ENCODE measurements at places on chromosomes 11 and 22.
A peak's percentile ranks its signal among the peaks of the same experiment; 100 is the strongest.

GRCh38 chr11:133947321-133947756, 9.4 kb downstream of the IGSF9B start:
- peak; percentile 23 for DNase-seq

DNA sequence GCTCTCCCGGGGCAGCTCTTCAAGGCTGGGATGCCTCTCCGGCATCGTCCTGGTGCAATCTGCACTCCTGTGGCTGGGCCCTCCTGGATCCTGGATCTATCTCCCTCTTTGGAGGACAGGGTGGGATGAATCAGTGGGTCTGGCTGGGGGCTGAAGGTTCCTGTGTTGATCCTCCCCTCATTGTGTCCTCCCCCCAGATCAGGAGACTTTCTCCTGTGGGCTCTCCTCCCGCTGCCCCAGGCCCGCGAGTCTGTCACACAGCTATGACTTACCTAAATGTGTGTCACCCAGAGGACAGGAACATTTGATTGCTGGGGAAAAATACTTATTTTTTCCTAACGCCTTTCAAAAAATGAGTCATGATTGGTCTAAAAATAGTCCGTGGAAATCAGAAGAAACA, 106.8 kb upstream of the NECTIN1 start:
- no peak for DNase-seq

- no peak for DNase-seq
Observed at GRCh38 chr11:133277886-133278285, 254.4 kb downstream of the OPCML start.

DNA sequence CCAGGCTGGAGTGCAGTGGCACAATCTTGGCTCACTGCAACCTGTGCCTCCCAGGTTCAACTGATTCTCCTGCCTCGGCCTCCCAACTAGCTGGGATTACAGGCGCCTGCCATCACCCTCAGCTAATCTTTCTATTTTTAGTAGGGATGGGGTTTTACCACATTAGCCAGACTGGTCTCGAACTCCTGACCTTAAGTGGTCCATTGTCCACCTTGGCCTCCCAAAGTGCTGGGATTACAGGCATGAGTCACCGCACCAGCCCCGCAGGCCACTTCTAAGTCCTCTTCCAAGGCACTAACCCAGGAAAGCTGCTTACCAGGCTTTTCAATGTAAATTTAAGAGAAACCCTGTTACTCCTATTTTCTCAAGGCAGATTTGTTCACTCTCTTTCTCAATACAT, 50.4 kb downstream of the DENND5A start:
- peak; percentile 66 for DNase-seq

GRCh38 chr11:96744697-96745096, 354.9 kb downstream of the JRKL start:
- DNase-seq = peak; percentile 16

- no peak for DNase-seq
Observed at GRCh38 chr11:11247576-11247975, 105.5 kb downstream of the CSNK2A3 start.

- DNase-seq = no peak
Observed at GRCh38 chr11:18741783-18742182, 15.8 kb upstream of the IGSF22 start.

All from IMR-90 (cell line).